ENCODE measurements at places on chromosomes 6 and 20. TPM values are rescaled to one million over a fixed set of nuclear protein-coding genes. Genes with fewer than 3 reads are reported as not detected.

DNA sequence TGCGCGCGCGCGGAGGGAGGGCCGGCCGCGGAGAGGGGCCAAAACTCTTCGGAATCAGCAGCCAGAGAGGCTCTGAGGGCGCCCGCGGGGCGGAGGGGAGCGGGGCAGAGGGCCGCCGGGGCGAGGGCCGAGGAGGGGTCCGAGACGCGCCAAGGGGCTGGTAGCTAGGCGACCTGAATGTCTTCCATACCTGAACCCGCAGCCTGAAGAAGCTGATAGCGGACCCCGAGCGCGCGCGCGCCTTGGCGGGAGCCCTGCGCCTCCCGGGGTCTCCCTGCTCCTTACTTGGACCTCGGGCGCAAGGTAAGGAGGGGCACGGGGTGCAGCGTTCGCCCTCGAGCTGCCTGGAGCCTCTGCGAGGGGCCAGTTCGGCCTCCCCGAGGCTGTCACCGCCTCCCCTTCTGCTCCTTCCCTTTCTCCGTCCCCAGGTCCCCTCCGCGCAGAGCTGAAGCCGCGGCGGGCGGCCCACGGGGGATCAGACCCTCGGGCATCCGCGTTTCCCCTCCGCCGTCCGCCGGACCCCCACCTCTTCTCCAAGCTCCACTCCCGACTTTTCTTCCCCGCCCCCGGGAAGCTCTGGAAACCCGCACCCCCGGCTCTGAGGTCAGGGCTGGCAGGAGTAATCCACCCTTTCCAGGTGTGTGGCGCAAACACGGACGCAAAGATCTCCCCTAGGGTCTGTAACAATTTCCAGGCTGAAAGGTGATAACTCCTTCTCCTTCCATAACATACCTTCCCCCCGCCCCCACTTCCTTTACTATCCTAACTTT is 13.1 kb upstream of the DEK start:
- peaks cover 62% of the 10 kb centered on the region for H3K27me3 ChIP-seq
- no peak for DNase-seq
- H3K36me3 ChIP-seq, result no peaks in the 10 kb centered on the region

GRCh38 chr20:56259948-56260347 is 11.4 kb downstream of the MC3R start:
- H3K4me3 ChIP-seq, result no peak overlapping the region
- H3K27ac ChIP-seq, result no peak overlapping the region
- no peaks in the 10 kb centered on the region for H3K36me3 ChIP-seq
- DNase-seq, result no peak

DNA sequence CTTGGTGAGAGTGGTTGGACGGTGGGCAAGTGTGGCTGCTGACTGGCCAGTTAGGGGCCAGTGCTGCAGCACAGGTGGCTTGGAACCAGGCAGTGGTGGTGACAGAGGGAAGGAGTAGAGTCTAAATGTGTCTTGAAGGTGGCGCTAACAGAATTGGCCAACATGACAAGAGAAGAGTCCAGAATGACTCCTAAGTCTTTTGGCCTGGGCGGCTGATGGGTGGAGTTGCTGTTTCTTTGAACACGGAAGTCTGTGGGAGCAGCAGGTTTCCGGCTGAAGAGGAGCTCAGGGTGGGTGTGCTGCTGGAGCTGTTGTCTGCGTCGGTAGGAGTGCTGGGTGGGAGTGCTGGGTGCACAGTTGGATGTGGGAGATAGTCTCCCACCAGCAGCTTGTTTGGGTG is 10.1 kb downstream of the LSM14B start:
- H3K4me3 ChIP-seq, result peak overlapping the region; percentile 14
- H3K36me3 ChIP-seq, result peaks cover 69% of the 10 kb centered on the region
- H3K27me3 ChIP-seq, result no peaks in the 10 kb centered on the region
- DNase-seq, result no peak
- peak overlapping the region; percentile 51 for H3K27ac ChIP-seq

DNA sequence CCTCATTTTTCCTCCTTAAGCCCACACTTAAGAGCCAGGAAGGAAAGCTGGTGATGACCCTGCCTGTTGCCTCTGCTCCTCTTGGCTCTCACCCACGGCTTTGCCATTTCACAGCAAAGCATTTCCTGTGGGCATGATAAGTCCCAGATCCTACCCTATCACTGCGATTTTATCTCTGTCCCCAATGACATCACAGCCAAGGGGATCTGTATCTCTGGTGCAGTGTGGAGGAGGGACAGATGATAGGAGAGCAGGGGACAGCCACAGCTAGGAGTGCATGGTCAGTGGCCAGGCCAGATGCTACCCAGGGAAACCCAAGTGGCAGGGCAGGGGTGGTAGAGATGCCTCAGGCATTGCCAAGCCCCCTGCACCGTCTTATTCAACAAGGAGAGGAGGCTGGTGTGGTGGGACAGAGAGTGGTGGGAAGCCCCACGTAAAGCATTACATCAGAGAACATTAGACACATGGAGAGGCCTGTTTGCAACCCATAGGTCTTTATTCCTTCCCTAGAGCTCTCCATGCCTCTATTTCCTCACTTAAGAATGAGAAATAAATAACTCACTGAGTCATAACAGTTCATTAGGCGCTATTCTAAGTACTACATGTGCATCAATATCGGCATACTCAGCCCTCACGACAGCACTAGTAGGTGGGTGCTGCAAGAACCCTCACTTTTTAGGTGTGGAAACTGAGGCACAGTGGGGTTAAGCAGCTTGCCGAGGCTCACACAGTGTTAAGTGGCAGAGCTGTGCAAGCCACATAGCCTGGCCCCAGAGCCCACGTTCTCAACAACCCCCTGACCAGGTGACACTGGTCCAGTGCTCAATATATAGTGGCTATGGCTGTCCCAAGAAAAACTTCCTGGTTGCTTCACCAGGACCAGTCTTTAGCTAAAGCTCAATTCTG is 4.6 kb downstream of the TFEB start:
- peaks cover 47% of the 10 kb centered on the region for H3K4me1 ChIP-seq
- no peaks in the 10 kb centered on the region for H3K36me3 ChIP-seq
- no peak for DNase-seq
- no peak overlapping the region for H3K4me3 ChIP-seq

GRCh38 chr20:15610787-15611186 is 962.5 kb downstream of the KIF16B start:
- H3K36me3 ChIP-seq, result no peaks in the 10 kb centered on the region
- no peaks in the 10 kb centered on the region for H3K4me1 ChIP-seq
- no peaks in the 10 kb centered on the region for H3K27me3 ChIP-seq
- DNase-seq, result no peak

GRCh38 chr6:31035862-31036497 is 25.7 kb downstream of the MUC22 start:
- peaks cover 14% of the 10 kb centered on the region for H3K27me3 ChIP-seq
- no peak for DNase-seq
- H3K4me3 ChIP-seq, result no peak overlapping the region
- H3K27ac ChIP-seq, result no peak overlapping the region
- H3K4me1 ChIP-seq, result no peaks in the 10 kb centered on the region
- no peaks in the 10 kb centered on the region for H3K36me3 ChIP-seq

DNA sequence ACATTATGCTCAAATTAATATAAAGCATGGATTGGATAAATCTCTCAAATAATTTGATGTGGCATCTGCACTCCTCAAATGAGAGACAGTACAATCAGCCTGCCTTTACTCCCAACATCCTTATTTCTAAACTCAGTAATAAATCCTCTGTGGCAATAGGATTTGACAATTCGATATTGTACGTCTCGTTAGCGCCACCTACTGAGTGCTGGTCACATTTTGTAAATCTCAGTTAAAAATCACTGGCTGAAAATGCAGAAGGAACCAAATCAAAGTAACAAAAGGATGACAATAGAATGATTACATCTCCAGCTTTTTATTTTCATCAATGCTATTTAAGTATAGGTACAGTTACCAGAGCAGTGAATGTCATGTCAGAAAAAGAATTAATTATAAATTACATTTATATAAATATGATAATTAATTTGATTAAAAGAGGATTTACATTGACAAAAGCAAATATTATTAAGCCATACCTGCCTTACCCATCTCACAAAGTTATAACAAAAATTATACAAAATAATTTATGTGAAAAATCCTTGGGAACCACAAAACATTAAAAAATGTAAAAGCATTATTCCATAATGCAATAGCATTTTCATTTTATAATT is 20.2 kb upstream of the GJE1 start:
- H3K4me1 ChIP-seq, result no peaks in the 10 kb centered on the region
- DNase-seq, result peak; percentile 78
- H3K27ac ChIP-seq, result no peak overlapping the region
- no peak overlapping the region for H3K4me3 ChIP-seq
- no peaks in the 10 kb centered on the region for H3K36me3 ChIP-seq

- H3K27ac ChIP-seq, result no peak overlapping the region
- H3K4me1 ChIP-seq, result no peaks in the 10 kb centered on the region
- no peaks in the 10 kb centered on the region for H3K36me3 ChIP-seq
- peaks cover 3% of the 10 kb centered on the region for H3K27me3 ChIP-seq
Observed at GRCh38 chr6:100246206-100246605, 218.5 kb downstream of the SIM1 start.

TOX2 gene
- total RNA-seq, result 1.5 TPM

HLA-DOA gene
- 1.6 TPM for total RNA-seq

C6orf163 gene
- 2.3 TPM for total RNA-seq

PPP1R3G gene
- 0.05 TPM for total RNA-seq

DNA sequence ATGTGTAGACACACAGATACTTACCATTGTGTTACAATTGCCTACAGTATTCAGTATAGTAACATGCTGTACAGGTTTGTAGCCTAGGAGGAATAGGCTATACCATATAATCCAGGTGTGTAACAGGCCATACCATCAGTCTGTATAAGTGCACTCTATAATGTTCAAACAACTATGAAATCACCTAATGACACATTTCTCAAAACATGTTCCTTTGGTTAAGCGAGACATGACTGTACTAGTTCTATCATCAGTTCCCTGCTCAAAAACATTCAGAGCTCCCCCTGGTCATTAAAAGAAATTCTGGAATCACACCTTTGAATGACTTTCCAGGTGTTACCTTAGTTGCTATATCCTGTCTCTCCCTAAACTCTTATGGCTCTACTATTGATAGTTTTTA is 70.4 kb upstream of the SLC2A12 start:
- H3K4me3 ChIP-seq, result no peak overlapping the region
- H3K36me3 ChIP-seq, result no peaks in the 10 kb centered on the region
- no peak for DNase-seq
- H3K4me1 ChIP-seq, result peaks cover 1% of the 10 kb centered on the region
- no peak overlapping the region for H3K27ac ChIP-seq

HLA-DQA1 gene
- total RNA-seq, result 4.7 TPM

SRSF6 gene
- 172 TPM for total RNA-seq

- H3K27ac ChIP-seq, result peak overlapping the region; percentile 95
- H3K27me3 ChIP-seq, result no peaks in the 10 kb centered on the region
Observed at GRCh38 chr6:28124971-28125353, 553 bp downstream of the ZSCAN16 start.

DNA sequence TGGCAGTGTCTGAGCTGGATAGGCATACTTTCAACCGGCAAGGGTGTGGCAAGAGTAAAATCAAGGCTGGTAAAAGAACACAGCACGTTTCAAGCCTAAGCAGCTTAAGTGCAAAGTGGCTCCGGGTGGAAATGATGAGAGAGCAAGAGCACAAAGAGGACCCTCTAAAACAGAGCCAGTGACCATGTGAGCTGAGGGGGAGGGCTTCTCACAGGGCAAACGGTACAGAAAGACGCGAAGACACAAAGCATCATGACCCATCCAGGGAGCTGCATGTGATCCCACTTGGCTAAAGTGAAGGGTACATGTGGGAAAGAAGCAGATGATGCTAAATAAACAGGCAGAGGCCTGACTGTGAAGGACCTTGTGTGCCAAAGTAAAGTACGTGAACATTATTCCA is 25.7 kb downstream of the FKBP5 start:
- no peaks in the 10 kb centered on the region for H3K27me3 ChIP-seq
- no peak for DNase-seq
- H3K4me3 ChIP-seq, result no peak overlapping the region

GRCh38 chr6:163177892-163178420 is 236.6 kb upstream of the QKI start:
- H3K27ac ChIP-seq, result no peak overlapping the region
- no peak overlapping the region for H3K4me3 ChIP-seq
- H3K4me1 ChIP-seq, result no peaks in the 10 kb centered on the region
- peaks cover 1% of the 10 kb centered on the region for H3K27me3 ChIP-seq
- no peaks in the 10 kb centered on the region for H3K36me3 ChIP-seq
- DNase-seq, result no peak

GRCh38 chr20:43825051-43825402 is 89.6 kb upstream of the TOX2 start:
- DNase-seq, result no peak
- H3K27ac ChIP-seq, result no peak overlapping the region
- H3K4me3 ChIP-seq, result no peak overlapping the region
- peaks cover 9% of the 10 kb centered on the region for H3K4me1 ChIP-seq
- no peaks in the 10 kb centered on the region for H3K27me3 ChIP-seq

GRCh38 chr6:56101141-56101553 is 146.2 kb downstream of the COL21A1 start:
- H3K4me1 ChIP-seq, result no peaks in the 10 kb centered on the region
- no peak overlapping the region for H3K4me3 ChIP-seq
- no peak for DNase-seq
- no peaks in the 10 kb centered on the region for H3K36me3 ChIP-seq

TXLNB gene
- total RNA-seq, result 0.35 TPM

- no peak overlapping the region for H3K4me3 ChIP-seq
- no peak for DNase-seq
- H3K27ac ChIP-seq, result no peak overlapping the region
- no peaks in the 10 kb centered on the region for H3K36me3 ChIP-seq
Observed at GRCh38 chr6:153167061-153167891, 36.2 kb upstream of the RGS17 start.

SDC4 gene
- total RNA-seq, result 7.5 TPM

KCNB1 gene
- total RNA-seq, result not detected

SPEF1 gene
- 0.21 TPM for total RNA-seq

GRCh38 chr6:119965008-119965407 is 615.4 kb upstream of the MAN1A1 start:
- no peak overlapping the region for H3K27ac ChIP-seq
- no peak for DNase-seq
- no peaks in the 10 kb centered on the region for H3K4me1 ChIP-seq
- no peak overlapping the region for H3K4me3 ChIP-seq

MAS1 gene
- total RNA-seq, result not detected

- no peak for DNase-seq
- no peaks in the 10 kb centered on the region for H3K4me1 ChIP-seq
- H3K36me3 ChIP-seq, result no peaks in the 10 kb centered on the region
- H3K4me3 ChIP-seq, result no peak overlapping the region
Observed at GRCh38 chr6:80272988-80273387, 166.5 kb downstream of the BCKDHB start.

DNA sequence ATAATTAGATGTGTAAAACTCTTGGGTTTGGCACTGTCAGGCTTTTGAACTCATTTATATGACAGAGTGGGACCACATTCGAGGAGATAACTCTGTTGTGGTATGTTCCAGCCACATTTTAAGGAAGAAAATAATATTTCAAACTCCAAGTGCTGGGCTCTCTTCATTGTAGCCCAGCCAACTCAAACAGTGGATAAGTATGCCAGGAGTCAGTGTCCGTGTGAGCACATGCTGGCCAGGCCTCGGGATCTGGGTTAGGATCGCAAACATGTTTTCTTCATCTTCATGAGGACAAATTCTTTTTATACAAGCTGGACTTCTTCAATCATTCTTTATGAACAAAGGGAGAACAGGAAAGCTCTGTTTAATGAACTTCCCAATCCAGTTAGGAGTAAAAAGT is 497.5 kb downstream of the MAFB start:
- H3K36me3 ChIP-seq, result no peaks in the 10 kb centered on the region
- no peaks in the 10 kb centered on the region for H3K27me3 ChIP-seq
- H3K27ac ChIP-seq, result no peak overlapping the region
- H3K4me1 ChIP-seq, result no peaks in the 10 kb centered on the region
- no peak for DNase-seq
- H3K4me3 ChIP-seq, result no peak overlapping the region
